CD8-positive, alpha-beta memory T cell (primary cell): ENCODE measurements at places on chromosomes 1 and 21.

- H3K36me3 ChIP-seq: no peaks in the 10 kb centered on the region
- no peak overlapping the region for H3K27ac ChIP-seq
- H3K4me3 ChIP-seq: no peak overlapping the region
- DNase-seq: no peak
- no peaks in the 10 kb centered on the region for H3K27me3 ChIP-seq
- H3K4me1 ChIP-seq: peaks cover 42% of the 10 kb centered on the region
Observed at GRCh38 chr1:64933296-64934070, 32.9 kb downstream of the JAK1 start.

GRCh38 chr1:24093732-24094131, 18.2 kb downstream of the MYOM3 start:
- H3K4me1 ChIP-seq: no peaks in the 10 kb centered on the region
- H3K27me3 ChIP-seq: no peaks in the 10 kb centered on the region
- H3K4me3 ChIP-seq: no peak overlapping the region
- no peak for DNase-seq

GRCh38 chr1:36924282-36924811, 110.0 kb downstream of the GRIK3 start:
- DNase-seq: no peak
- no peaks in the 10 kb centered on the region for H3K27me3 ChIP-seq
- no peaks in the 10 kb centered on the region for H3K4me1 ChIP-seq

GRCh38 chr1:160797271-160797709, 1.3 kb downstream of the LY9 start:
- peak overlapping the region; percentile 80 for H3K4me3 ChIP-seq
- H3K27ac ChIP-seq: peak overlapping the region; percentile 69
- no peak for DNase-seq
- peaks cover 47% of the 10 kb centered on the region for H3K4me1 ChIP-seq
- peaks cover 3% of the 10 kb centered on the region for H3K36me3 ChIP-seq
- H3K27me3 ChIP-seq: no peaks in the 10 kb centered on the region
